ENCODE measurements at places on chromosomes 7 and 10. TPM values are rescaled to one million over a fixed set of nuclear protein-coding genes. Genes with fewer than 3 reads are reported as not detected.

GRCh38 chr10:132488231-132488821 is 49.3 kb upstream of the INPP5A start:
- DNase-seq, result no peak

Gene PPA1
- 224 TPM for total RNA-seq

GRCh38 chr10:131251146-131251541 is 60.4 kb downstream of the TCERG1L start:
- DNase-seq, result no peak

DNA sequence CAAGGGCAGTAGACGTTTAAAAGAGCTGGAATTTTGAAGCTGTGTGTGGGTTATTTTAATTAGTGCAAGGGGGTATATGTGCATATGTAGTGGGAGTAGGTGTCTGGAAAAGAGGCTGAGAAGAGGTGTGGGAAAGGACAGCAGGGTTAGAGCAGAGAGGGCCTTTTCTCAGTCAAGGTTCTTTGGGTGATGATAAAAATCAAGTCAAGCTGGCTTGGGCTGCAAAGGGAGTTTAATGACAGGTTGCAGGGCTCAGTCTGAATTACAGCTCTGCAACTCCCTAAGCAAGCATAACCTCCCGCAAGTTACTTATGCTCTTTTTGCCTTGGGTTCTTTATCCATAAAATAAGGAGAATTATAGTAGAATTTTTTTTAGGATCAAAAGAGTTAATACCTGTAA is 83.5 kb downstream of the RELN start:
- DNase-seq, result no peak

GRCh38 chr7:25326501-25327156 is 98.3 kb upstream of the NPVF start:
- no peak for DNase-seq

GRCh38 chr10:81026591-81026990 is 488.9 kb downstream of the SH2D4B start:
- no peak for DNase-seq

Gene MYO1G
- total RNA-seq, result 0.24 TPM

GRCh38 chr7:50358041-50358705 is 53.7 kb downstream of the IKZF1 start:
- DNase-seq, result no peak

Gene HEPACAM2
- total RNA-seq, result not detected

Gene LBX1
- not detected for total RNA-seq

- no peak for DNase-seq
Observed at GRCh38 chr10:63683223-63683622, 162.0 kb downstream of the REEP3 start.

GRCh38 chr10:116853287-116853686 is 4.0 kb downstream of the ENO4 start:
- no peak for DNase-seq

Gene ADAP1
- 73.9 TPM for total RNA-seq

Gene FZD8
- total RNA-seq, result not detected

Gene DPYSL4
- total RNA-seq, result 4.8 TPM

DNA sequence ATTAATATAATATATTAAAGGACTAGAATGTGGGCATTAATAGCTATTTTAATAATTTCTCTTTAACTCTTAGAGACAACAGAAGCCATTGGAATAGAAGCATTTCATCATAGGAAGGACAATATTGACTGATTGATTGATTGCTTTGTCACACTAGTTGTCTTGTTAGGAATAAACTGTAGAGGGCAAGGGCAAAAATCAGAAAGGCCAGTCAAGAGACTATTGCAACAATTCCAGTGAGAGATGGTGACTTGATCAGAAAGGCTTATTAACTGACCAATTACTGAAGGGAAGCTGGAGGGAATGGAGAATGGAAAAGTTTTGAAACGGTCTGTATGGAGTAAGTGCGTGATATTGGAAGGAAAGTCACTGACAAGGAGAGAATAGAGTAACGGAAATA is 87.3 kb downstream of the RUNDC3B start:
- DNase-seq, result no peak

DNA sequence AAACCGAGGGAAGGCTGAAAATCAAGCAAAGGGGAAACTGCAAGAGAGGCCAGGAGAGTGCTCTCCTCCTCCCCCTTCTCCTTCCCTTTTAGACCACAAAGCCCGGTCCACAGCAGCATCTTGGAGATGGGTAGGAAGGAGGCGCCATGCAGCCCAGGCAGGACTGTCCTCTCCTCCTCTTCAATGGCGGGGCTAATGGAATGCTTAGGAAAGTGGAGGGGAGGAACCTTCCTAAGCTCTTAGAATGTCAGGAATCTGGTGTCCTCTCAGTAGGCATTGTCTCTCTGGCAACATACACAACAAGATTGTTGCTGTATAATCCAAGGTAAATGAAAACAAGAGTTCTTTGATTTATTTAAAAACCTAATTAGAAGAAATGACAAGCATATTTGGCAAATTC is 185.1 kb downstream of the DGKI start:
- no peak for DNase-seq

Gene UPK3BL1
- 39.8 TPM for total RNA-seq

Gene STEAP1B
- total RNA-seq, result 0.35 TPM

All from PC-9 (cell line).